ENCODE measurements at places on chromosomes 3 and 15. TPM values are rescaled to one million over a fixed set of nuclear protein-coding genes. Genes with fewer than 3 reads are reported as not detected.
A peak's percentile ranks its signal among the peaks of the same experiment; 100 is the strongest.

The LRRC34 gene
- 3.4 TPM for total RNA-seq

- no peak for DNase-seq
These were observed 62.6 kb upstream of the PDZRN3 start for GRCh38 chr3:73687106-73688004.

- no peak for DNase-seq
These were observed 284 bp upstream of the TSC22D2 start for GRCh38 chr3:150407808-150408220.

DNA sequence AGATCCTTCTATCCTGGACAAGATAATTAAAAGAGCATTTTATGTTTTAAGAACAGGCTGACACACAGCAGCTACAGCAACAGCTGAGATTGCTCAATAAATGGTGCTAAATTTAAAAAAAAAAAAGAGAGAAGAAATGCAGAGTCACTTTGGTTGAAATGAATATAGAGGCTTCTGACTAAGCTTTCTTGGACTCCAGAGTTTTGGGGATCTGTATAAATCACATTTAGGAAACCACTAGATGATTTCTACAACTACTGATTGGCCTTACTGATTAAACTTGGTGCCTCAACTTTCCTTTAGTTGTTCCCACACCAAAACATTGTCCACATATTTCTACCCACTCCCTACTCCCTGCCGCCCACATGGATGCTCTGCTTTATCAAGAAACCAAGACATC lies 132.9 kb upstream of the ZBTB20 start:
- DNase-seq = no peak

DNA sequence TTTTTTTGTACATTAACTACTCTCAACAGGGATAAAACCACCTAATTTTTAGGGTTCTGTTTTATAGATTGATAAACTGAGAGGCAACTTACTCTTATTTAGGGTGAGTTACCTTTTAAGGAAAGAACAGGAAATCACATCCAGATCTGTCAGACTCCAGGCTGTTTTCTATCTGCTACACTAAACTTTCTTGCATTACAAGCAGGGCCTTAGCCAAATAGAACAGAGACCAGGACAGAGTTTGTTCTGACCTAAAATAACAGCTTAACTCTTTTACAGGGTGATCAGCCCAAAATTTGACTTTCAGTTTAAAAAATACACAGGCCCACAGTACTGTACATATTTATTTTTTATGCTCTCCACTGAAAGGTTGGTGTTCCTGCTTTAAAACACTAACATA lies 38.6 kb downstream of the SGO1 start:
- DNase-seq = no peak

- DNase-seq = no peak
These were observed 395.8 kb downstream of the MAGI1 start for GRCh38 chr3:65642883-65643282.

The PIF1 gene
- 1.6 TPM for total RNA-seq

DNA sequence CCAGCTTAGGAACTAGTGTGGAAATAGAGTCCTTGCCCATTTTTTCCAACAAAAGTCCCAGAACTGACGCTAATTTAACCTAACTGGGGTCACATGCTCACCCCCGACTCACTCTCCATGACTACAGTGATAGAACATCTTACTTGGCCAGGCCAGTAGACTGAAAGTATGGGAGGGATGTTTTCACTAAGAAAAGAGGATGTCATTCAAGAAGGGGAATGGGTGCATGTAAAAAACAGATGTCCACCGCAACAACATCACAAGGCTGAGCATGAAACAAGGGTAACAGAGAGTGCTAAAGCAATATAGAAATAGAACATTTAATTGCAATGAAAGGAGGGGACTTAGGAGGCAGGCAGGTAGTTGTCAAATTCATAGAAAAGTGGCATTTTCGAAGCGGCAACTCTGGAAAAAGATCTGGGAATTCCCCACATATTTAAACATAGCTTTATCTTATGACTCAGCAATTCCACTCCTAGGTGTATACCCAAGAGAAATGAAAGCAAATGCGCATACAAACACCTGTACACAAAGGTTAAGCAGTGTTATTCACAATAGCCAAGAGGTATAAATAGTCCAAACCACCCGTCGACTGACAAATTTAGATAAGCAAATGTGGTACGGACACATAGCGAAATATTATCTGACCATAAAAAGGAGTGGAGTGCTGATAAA lies 41.1 kb upstream of the UBE2E2 start:
- DNase-seq = no peak

The SLC15A2 gene
- 1.2 TPM for total RNA-seq

GRCh38 chr3:46471371-46471914 lies 6.7 kb upstream of the LTF start:
- peak; percentile 47 for DNase-seq

GRCh38 chr15:52221730-52222129 lies 30.5 kb upstream of the GNB5 start:
- no peak for DNase-seq

GRCh38 chr15:71323584-71323983 lies 208.3 kb downstream of the THSD4 start:
- DNase-seq = no peak

DNA sequence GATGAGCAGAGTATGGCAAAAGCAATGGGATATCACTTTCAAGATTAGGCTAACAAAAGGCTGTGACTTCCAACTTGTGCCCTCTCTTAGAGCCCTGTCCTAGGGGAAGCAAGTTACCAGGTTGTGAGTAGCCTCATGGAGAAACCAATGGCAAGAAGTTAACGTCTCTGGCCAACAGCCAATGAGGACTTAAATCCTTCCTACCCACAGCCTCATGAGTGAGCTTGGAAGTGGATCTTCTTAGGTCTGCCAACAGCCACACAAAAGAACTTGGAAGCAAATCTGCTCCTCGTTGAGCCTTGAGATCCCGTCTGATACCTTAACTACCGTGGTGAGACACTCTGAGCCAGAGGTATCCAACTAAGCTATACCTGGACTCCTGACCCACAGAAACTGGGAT lies 5.7 kb downstream of the NME9 start:
- no peak for DNase-seq

DNA sequence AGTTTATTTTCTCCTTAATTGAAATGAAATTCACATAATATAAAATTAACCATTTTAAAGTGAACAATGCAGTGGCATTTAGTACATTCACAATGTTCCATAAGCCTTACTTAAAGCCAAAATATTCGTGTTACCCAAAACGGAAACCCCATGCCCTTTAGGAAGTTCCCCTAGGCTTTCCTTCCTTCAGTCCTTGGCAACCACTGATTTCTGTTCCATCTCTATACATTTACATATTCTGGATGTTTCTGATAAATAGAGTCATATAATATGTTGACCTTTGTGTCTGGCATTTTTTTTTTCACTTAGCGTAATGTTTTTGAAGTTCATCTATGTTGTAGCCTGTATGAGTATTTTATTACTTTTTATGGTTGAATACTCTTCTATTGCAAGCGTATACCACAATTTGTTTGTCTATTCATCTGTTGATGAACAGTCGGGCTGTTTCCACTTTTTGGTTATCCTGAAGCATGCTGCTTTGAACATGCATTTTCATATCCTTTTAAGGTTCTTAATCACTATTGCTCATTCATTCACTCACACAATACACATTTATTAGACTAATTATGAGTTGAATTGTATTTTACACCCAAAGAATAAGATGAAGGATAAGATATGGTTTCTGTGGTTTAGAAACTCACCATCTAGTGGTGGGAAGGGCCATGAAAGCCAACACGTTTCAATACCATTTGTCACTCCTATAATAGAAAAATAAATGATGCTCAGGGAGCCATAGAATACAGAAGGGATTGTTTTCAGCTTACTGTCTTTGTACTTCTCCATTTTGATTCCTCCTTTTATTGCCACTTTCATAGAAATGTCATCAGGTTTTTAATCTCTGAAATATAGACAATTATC lies 408.2 kb upstream of the CBLB start:
- DNase-seq = no peak

DNA sequence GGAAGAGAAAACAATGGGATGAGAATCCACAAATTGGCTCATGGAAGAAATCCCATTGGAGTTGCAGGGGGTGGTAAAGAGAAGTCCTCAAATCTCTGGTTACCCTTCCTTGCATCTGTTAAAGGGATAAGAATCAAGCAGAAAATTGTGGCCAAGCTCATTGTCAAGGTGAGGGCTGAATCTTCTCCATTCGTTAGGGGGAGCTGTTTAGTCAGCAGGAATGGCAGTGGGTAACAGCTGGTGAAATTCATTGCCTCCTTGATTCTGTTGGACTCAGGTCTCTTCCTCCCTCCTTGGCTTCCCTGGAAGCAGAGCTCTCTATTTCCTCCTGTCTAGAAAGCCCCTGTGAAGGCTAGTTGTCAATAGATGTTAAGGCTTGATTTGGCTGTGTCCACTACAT lies 343.1 kb upstream of the SEMA6D start:
- DNase-seq = no peak

The RASL12 gene
- total RNA-seq = 4.7 TPM
